ENCODE measurements at places on chromosomes 7 and 10.

- no peak for DNase-seq
Observed at GRCh38 chr7:70303780-70304179, 705.5 kb downstream of the AUTS2 start.

GRCh38 chr10:126945351-126946030, 40.3 kb downstream of the DOCK1 start:
- DNase-seq: no peak

- DNase-seq: no peak
Observed at GRCh38 chr10:8404721-8405120, 350.2 kb downstream of the GATA3 start.

DNA sequence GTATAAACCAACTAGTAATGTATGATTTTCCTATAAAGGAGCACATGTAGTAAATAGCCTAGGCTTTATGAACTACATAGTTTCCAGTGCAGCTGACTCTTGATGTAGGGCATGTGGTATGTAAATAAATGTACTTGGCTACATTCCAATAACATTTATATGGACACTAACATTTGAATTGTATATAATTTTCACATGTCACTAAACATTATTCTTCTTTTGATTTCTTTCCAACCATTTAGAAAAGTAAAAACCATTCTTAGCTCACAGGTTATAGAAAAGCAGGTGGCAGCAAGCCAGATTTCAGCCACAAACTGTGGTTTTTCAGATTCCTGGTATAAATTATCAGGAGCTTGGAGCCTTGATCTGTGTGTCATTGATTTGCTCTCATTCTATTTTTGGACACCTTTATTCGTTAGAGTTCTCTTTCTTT, 1182.0 kb downstream of the CNTNAP2 start:
- DNase-seq: no peak

GRCh38 chr10:108544500-108545120, 1378.7 kb downstream of the XPNPEP1 start:
- no peak for DNase-seq

DNA sequence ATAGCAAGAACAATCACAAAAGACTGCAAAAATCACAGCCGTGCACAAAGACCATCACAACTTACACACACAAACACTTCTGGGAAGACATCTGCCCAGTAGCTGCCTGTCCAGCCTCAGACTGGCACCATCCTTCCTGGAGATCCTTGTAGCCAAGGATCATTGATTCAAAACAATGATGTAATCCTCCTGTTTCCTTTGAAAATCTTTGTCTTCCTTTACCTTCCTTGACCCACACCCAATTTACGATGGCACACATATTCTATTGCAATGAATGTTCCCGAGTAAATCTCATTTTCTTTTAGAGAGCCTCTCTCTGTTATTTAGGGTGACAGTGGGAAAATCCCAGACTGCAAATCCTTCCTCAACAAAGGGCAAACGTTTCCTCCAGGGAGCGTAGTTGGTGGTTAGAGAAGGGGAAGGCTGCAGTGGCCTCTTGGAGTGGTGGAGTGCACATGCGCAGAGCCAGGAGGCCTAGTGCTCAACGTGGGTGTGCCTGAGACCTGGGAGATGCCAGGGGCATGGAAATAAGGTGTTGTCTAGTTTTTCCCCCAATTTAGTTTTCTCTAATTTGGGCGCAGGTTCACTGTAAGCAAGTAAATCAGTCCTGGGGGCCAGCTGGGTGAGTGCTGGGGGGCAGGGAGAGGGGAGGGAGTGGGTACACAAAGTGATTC, 3.1 kb upstream of the INPP5A start:
- no peak for DNase-seq

DNA sequence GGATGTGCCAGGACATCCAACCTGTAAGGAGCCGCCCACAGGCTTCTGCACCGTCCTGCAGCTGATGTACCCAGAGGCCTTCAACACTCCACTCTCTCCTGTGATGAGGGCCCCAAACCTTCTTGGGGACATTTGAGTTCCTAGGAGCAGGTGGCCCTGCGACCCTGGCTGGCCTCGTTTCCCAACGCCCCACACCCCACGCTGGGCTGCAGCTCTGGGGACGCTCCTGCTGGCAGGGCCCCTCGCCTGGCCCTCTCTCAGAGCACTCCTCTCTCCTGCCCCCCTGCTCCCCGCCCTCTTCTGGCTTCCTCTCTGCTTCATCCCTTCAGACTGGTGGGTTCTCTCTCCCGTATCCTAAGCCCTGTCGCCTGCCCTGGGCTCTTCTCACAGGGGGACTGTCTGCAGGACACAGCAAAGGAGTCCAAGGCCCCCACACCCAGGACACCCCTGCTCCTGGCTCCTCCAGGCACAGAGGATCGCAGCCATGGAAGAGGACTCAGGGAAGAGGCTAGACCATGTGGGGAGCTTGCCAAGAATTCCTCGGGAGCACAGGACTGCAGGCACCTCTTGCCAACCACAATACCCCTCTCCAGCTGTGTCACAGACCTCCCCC, 541.4 kb downstream of the TCERG1L start:
- no peak for DNase-seq

DNA sequence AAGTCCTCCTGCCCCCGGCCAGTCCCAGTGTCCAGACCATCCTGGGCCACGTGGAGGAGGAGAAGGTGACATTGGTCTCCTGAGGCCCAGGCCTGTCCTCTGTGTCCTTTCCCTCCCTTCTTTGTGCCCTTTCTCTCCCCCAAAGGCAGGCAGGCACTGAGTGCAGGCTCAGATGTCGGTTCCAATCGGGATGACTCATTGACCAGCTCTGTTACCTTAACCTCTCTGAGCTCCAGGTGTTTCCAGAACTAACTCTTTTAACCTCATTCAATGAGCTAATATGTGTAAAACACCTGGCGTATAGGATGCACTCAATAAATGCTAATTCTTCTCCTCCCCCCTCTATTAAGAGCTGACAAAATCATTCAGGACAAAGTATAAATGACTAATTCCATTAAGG, 25.7 kb downstream of the MACROH2A2 start:
- no peak for DNase-seq

DNA sequence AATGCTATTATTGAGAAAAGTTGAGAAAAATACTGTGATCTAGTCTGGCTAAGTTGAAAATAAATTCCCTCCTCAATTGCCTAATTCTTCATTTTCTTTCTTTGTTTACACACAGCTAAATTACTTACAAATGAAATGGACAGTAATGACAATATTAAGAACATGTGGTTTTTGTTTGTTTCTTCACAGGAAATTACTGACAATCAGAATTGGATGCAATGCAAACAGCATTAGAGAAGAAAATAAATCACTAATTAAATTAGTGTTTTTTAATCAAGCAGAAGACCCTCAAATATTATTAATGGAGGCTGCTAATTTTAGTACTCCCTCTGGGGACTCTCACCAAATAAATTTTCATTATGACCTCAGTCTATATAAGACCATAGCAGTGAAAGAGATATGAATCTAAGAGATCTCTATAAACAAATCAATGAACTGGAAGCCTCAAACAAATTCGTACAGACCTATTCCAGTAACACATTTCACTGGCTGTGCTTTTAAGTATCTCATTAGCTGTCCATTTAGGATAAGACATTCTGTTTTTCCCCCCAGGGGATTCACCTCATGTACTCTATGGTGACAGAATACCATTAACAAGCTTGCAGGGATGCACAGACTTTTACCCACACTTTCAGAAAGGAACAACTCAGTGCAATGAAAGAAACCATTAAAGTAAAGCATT, 202.0 kb upstream of the DGKB start:
- no peak for DNase-seq

- no peak for DNase-seq
Observed at GRCh38 chr10:8315619-8316021, 261.1 kb downstream of the GATA3 start.

All from skeletal muscle cell (primary cell).